Hippocampal formation (tissue), 2 donors: ENCODE measurements at places on chromosomes 3 and 15.

- DNase-seq, result no peak
Observed at GRCh38 chr3:169112153-169112892, 551.2 kb downstream of the MECOM start.

GRCh38 chr3:140143367-140144069 is 208.5 kb downstream of the CLSTN2 start:
- no peak for DNase-seq

DNA sequence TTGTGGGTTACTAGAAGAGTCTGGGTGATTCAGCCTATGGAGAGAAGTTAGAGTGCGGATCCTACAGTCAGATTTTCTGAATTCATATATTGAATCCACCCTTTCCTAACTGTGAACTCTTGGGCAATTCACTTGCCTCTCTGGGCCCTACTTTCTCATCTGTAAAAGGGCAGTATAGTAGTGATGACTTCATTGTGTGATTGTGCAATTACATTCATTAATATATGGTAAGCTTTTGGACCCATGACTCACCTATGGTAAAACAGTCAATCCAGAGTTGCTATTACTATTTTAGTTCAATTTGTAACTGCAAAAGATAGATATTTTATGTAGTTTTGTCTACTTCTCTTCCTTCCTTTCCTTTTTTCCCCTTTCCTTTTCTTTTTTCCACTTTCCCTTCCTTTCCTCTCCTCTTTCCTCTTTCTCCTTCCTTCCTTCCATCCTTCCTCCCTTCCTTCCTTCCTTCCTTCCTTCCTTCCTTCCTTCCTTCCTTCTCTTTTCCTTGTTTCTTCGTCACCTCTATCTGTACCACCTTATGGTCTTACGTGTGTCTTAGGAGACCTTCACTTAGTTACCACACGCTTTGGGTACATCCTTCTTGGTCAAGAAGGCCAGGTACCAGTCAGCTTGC is 37.0 kb downstream of the GMNC start:
- DNase-seq, result no peak

- DNase-seq, result no peak
Observed at GRCh38 chr3:13282358-13282985, 137.7 kb downstream of the NUP210 start.

DNA sequence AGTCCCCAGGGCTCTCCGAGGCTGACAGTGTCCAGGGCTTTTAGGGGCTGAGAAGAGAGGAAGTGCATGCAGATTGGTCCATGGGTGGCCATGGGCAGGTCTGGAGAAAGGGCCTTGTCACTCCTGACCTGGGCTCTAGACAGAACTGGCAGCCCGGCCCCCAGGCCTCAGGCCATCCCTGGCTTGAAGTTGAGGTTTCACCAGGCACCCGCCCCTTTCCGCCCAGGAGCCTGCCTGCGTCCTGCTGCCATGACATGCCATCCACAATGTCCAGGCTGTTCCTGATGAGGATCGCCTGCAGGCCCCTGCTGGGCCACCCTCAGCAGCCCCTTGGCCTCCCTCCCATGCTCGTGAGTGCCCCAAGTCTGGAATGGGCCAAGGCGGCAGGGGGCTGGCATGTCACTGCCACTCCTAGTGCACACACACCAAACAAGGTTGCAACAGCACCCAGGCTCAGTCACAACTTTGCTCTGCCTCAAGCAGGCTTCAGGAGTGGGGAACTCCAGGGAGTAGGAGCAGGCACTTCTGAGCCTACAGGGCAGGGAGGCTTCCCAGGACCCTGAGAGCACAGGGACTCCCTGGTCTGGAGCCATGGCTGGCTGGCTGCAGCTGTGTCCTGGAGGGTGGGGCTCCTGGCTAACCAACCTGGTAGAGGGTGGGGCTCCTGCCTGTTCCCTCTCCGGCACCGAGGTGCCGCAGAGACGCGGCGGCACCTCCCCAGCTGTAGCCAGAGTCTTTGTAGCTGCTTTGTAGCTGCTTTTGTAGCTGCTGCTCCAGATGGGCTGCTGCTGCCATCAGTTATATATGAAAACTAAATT is 1457.1 kb upstream of the GBE1 start:
- no peak for DNase-seq

- DNase-seq, result peak; percentile 44
Observed at GRCh38 chr3:42369304-42369703, 41.1 kb downstream of the LYZL4 start.

DNA sequence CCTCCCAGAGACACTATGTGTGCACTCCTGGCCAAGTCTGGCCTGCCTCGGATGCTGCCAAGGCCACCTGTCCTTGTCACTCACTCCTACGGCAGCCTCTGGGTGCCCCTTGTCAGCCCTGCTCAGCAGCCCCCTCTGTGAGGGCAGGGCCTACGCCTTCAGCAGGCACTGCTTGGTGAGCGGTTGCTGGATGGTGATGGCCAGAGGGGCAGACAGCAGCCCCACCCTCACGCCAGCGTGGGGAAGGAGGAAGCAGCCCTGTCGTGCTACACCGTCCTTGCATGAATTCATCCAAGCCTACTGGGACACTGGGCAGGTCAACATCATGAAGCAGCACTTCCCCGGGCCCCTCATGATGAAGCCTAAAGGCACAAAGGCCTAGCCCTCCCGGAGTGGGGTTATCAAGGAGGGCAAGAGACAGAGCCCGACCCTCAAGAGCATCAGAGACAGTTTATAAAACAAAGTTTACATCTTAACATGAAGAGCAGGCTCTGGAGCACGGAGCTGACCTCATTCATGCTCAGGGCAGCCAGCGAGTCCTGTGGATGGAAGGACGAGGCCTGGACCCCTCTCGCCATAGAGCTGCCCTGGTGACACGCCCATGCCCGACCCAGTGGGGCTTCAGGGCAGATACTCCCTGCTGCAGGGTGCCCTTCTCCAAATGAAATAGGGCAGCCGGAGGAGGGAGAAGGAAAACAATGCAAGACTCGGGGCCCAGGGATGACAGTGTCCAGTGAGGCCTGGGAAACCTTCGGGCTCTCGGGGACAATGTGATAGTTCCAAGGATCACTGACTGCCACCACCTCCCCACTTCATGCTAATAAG is 25.3 kb downstream of the CHDH start:
- no peak for DNase-seq

DNA sequence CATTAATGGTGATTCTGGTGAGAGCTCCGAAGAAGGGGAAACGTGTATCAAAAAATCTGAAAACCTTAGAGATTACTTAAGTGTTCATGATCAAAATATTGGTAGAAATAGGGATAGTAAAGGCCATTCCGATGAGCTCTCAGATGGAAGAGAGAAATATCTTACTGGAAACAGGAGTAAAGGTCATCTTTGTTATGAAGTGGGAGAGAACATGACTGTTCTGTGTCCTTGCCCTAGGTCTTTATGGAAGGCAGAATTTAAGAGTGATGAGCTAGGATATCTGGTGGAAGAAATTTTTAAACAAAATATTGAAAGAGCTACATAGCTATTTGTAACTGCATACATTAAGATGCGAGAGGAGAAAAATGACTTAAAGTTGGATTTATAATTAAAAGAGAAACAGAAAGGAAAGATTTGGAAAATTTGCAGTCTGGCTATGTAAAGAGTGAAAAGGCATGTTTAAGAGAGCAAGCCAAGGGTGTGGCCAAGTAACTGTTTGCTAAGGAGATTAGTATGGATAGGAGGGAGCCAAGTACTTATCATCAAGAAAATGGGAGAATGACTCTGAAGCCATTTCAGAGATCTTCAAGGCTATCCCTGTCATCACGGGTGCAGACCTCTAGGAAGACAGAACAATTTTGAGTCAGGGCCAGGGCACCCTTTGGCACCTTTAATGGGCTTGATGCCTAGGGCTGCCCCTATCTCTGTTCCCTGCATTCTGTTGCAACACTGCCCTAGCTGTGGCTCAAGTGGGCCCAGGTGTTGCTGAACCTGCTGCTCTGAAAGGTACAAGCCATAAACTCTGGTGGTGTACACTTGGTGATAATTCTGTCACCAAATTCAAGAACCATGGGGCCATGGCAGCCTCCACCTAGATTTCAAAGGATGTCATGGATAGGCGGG is 27.3 kb downstream of the SLMAP start:
- no peak for DNase-seq

GRCh38 chr3:34015204-34016142 is 217.0 kb downstream of the PDCD6IP start:
- DNase-seq, result no peak

DNA sequence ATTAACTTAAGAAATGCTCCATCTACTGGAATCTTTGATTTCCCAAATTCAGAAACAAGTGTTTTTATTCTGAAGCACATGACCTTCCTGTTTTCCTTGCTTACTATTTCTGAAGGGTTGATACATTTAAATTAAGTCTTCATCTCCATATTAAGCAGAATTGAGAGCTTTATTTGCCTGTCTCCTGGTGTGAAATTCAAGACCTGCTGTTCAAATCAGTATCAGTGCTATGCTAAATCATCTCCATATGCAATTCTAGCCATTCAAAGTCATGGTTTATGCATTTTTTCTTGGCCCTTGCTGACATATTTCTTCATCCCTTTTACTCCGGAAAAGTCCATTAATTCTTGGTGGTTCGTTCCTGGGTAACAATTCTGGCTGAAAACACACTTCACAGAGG is 195.4 kb downstream of the ATP8B4 start:
- DNase-seq, result no peak

GRCh38 chr3:55191911-55192775 is 264.3 kb upstream of the LRTM1 start:
- DNase-seq, result no peak

DNA sequence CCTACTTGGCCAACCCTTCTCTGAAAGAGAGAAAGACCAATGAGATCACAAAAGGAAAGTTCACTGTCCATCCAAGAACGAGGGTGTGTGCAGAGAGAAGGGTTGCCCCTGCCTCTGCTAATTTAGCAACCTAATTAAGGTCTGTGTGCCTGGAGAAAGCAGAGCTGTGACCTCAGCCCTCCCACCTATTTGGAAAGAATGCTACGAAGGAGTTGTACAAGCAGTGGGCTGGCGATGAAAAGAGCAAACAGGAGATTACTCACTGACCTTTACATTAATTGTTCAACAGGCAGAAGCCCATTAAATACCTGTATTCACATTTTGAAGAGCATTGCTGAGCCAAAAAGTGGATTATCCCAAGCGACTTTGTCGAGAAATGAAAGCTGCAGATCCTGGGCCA is 314.9 kb downstream of the NTRK3 start:
- no peak for DNase-seq

DNA sequence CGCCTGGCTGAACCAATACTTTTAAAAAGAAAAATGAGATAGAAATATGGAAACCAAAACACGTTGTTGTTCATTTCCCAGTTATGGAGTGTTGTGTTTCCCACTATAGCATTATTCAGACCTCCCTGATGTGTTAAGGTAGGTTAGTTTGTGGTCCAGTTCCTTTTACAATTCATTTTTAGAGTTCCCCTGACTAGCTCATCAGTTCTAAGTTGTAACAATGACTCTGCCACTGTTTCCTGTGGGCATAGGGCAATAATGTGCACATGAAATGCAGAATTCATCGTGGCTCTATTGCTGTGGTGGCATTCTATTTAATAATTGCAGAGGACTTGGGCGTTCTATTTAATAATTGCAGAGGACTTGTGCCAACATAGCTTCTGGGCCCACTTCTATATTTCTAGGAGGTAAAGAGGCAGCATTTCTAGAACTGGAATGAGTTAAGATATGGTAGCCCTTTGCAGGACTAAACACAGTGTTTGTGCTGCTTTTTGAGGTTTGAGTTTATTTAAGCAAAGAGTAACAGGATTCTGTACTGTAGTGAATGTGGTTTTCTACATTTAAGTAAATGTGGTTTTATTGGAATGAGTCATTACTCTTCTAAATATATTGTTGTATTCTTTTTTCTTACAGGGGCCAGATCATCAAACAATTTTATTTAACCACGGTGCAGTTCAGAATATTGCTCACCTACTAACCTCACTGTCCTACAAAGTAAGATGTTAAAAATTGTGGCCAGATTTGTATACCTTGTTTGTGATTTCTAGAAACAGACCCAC is 47.5 kb downstream of the ARMC8 start:
- no peak for DNase-seq

- DNase-seq, result no peak
Observed at GRCh38 chr15:53910236-53910849, 67.9 kb upstream of the UNC13C start.

GRCh38 chr3:42122261-42123011 is 31.3 kb downstream of the TRAK1 start:
- DNase-seq, result no peak

- DNase-seq, result no peak
Observed at GRCh38 chr3:128296469-128297251, 143.4 kb downstream of the EEFSEC start.

DNA sequence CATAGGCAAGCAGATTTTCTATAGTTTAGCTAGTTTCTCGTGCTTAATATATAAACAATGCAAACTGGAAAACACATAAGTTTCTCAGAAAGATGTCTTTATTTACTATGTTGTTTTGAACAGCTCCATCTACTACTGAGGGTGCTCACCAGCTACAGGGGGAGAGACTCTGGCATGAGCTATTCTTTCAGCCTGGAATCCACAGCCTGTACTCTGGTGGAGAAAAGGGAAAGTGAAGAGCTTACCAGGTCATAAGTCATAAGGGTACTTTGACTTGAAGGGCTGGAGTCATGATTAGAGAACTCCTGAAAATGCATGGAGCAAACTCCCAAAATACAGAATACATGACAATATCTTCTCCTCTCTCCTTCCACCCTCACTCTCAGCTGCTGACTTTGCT is 4.4 kb upstream of the AVEN start:
- DNase-seq, result no peak

GRCh38 chr3:106294121-106294520 is 425.3 kb upstream of the CBLB start:
- no peak for DNase-seq

DNA sequence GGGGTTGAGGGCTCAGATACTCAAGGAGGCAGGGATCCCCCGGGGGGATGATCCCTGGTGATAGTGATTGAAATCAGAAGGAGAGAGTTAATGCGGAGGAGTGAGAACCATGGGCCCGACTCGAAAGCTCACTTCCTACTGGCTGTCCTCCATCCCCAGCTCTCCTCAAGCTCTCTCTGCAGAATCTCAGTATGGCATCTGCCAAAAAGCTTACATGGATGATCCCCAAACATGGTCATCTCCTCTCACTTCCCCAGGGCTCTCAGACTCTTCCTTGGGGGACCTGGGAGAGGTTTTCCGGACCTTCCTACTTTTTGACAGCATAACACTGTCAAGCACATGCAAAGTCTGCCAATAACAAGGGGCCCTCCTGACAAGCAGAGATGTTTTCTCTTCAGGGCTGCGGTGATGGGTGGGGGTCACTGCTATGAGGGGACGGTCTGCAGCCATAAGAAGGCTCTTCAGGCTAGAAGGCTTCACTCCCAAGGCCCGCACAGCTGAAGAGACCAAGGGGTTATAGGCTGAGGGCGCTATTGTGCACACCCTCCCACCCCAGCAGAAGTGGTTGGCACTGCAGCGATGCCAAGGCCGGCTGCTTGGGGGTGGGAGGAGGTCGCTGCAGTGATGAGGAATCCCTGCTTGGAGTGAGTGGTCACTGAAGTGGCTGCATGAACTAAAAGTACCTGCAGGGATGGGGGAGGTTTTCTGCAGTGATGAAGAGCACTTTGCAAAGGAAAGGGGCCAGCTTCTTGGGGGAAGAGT is 828 bp upstream of the VWA5B2 start:
- no peak for DNase-seq

DNA sequence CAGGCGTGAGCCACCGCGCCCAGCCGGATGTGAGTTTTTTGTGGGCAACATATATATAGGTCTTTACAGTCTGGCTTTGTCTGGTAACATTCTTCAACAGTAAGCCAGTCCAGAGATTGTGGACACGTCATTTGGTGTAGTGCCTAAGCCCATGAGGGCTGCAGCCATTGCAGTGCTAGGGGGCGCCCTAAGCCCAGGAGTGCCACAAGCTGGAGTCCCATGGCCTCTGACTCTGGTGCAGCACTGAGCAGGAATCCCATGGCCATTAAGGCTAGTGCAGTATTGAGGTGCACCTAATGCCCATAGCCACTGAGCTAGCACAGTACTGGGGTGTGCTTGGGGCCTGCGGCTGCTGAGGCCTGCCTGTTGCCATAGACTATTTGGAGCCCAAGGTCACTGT is 136.4 kb upstream of the NDN start:
- DNase-seq, result no peak
